Stimulated activated CD4-positive, alpha-beta T cell treated with anti-CD3 and anti-CD28 coated beads, Interleukin-1b, Interleukin-23, amount 100 ng/mL, for 4 hours (primary cell): ENCODE measurements at places on chromosomes 4 and X.

GRCh38 chr4:186348433-186348832 is 82.4 kb downstream of the F11 start:
- no peak for DNase-seq

DNA sequence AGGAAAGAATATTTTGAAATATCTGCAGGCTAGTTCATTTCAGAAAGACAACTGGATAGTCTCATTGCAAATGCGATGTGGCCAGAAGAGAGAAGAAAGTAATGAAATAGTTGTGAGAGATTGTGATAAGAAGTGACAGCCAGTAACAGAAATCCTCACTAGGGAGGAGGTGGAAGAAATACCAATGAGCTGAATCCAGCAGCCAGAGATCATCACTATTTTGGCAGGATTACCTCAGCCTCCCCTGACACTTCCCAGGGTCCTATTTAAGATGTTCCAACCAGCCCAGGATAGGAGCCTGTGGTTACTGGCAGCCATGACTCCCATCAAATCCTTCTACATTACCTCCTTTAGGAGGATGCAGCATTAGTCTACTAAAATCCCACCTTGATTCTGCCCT is 76.7 kb upstream of the ARHGAP24 start:
- DNase-seq: no peak

DNA sequence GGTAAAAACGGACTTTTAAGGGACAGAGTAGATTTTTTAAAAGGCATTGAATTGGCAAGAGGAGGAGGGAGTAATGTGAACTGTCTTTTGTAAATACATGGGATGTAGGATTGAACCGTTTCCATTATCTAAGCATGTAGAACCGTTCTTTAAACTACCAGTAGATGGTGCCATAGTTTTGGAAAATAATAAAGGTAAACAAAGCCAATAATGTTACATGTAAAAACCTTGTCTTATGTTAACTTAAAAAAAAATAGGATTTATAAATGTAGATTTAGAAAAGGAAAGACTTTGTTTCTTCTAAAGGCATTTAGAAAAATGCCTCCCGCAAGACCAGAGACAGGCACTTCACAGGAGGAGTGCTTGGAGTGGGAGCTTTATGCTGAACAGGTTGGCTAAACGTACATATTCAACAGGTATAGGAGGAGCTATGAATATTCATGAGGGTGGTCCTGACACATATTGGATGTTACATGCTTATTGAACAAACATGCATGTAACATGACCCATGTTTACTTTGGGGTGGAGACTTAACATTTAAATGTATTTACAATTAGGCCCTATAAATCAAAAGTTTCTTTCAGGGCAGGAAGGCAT is 45.5 kb upstream of the FAM241A start:
- DNase-seq: no peak

- no peak for DNase-seq
Measured at GRCh38 chrX:153310901-153311300, 10.7 kb downstream of the PNMA6F start.

GRCh38 chr4:153912301-153912700 is 123.4 kb upstream of the SFRP2 start:
- DNase-seq: no peak

DNA sequence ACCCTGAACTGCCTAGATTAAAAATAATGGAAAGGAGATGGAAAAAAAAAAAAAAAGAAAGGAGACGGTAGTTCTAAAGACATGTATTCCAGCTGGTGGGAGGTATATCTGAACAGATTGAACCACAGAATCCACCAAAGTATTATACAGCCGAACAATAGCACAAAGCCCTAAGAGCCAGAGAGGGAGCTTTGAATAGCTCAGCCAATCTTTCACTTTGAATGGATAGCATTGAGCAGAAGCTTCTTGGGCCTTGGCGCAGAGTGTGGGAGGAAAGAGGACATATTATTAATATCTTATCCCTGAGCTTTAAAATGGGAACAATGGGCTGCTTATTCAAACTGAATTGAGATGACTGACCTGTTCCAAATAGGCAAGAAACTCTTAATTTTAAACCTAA is 147.8 kb upstream of the PAQR3 start:
- DNase-seq: no peak

- DNase-seq: no peak
Measured at GRCh38 chr4:119038116-119038841, 97.4 kb upstream of the MYOZ2 start.

DNA sequence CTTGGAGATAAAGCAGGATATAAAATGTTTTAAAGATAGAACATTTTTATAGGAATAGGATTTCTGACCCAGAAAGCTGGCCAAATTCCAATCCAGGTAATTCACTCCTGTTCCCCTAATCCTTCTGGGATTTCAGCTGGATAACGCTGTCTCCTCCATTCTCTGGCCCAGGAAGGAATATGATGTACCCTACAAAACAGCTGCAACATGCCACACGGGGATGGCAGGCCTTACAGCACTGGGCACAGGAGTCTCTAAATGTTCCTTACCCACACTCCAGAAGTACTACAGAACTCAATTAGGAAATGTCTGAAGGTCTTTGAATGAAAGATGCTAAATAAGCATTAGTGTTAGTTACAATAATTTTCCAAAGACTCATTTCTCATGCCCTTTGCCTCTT is 15.8 kb downstream of the CAMK2D start:
- no peak for DNase-seq

DNA sequence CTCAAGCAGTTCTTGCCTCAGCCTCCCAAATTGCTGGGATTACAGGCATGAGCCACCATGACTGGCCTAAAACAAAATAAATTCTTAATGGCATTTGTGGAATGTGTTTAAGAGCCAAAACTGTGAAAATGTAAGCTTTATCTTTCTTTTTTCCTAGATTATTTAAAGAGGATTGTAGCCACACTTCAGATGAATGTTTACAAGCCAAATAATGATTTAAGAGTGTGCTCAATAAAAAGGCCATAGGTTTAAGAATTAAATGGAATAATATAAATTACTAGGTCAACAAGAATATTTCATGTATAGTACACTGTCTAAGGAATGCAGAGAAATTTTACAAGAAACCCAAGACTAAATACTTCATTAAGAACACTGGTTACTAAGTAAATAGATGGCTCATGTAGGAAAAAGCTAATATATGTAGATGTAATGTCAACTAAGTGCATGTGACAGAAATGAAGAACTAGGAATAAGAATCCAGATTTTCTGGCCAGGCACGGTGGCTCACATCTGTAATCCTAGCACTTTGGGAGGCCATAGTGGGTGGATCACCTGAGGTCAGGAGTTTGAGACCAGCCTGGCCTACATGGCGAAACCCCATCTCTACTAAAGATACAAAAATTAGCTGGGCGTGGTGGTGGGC is 21.3 kb upstream of the UGDH start:
- no peak for DNase-seq

GRCh38 chr4:79854856-79855502 is 218.1 kb downstream of the ANTXR2 start:
- DNase-seq: no peak

DNA sequence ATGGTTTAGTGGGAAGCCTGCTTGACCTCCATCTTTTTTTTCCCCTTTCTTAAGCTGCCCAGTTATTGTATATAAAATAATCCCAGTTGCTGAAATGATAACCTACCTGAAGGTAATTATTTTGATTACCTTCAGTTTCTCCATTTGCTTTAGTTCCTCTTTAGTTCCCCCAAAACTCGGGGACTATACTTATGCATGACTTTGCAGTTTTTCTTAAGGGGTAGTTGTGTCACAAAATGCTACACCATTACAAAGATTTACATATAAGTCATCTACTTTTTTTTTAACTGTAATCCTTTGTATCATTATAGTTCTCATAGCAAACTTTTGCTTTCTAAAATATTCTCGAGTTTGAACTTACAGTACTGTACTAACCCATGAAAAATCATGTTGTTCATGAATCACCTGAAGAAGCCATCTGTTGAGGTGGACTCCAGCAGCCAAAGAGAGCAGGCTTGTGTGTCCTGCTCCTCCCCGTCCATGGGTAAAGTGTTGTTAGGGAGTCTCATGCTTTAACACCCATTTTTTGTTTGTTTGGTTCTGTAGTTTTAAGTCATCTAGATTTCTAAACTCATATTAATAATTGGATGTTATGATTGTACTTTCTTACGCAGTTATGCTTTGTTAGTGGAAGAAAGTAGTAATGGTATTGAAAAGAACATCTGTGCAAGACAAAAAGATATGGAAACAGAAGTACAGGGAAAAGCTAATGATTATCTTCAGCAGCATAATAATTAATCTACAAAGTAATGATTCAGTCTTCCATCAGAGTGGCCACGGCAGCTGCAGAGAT is 34.6 kb downstream of the HADH start:
- no peak for DNase-seq
